ENCODE measurements at places on chromosomes 7 and 10.

DNA sequence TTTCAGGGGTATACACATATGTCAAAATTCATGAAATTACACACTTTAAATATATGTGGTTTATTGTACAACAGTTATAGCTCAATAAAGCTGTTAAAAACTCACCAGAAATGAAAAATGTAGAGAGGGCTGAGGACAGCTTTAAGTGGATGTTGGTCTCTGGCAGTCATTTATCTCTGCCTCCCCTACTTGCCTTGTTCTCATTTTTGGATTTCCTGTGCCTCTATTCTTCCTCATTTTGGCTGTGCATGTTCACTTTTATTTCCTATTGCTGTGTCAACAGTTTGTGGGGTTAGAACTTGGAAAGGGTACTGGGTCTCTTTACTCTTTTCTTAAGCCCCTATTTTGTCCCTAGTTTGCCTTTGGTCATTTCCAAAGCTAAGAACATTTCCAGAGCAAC, 18.6 kb upstream of the MEST start:
- DNase-seq, result no peak

GRCh38 chr7:43572516-43573049, 10.3 kb upstream of the STK17A start:
- no peak for DNase-seq

DNA sequence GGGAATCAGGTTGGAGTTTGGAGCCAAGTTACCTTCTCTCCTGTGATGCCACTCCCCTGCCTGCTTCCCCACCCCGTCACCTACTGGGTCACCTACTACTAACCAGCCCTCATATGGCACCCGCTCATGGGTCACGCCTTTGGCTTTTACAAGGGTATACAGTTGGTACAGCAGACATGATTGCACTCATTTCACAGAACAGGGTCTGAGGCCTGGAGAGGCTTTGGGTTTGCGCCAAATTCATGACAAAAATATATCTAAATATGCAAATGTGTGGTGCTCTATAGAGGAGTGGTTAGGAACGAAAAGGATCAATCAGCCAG, 10.7 kb downstream of the CRYGN start:
- no peak for DNase-seq

- no peak for DNase-seq
Observed at GRCh38 chr7:141874787-141875186, 33.5 kb upstream of the PRSS37 start.

DNA sequence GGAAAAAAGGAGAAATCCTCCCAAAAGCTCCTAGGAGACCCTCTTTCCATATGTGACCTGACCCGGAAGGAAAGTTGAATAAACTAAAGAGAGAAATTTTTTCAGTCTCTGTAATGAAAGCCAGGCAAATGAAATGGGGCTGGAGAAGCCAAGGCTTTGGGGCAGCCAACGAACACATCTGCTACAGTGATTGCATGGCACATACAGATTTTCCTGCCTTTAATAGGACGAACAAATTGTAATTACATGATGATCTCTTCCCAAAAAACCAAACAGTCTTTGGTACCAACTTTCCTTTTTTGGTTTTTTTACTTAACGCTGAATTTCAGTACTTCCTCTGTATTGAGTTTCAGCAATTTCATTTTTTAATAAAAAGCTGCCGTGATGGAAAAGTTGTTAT, 23.5 kb upstream of the PTN start:
- no peak for DNase-seq

DNA sequence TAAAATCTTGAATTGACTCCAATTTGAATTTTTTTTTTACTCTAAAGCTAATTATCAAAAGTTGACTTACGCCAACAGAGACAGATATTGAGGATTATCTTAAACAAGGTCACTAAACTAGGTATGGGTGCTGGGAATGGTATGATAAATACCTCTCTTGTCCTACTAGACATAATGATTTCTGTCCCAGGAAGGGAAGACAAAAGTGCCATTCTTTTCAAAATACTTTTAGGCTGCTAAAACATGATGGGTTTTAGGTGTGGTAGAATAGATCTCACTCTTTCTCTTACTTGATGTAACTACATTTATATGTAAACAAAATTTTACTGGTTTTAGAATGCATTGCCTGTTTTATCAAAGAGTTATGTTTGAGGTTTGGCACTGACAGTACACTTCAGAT, 15.1 kb downstream of the TMEM60 start:
- DNase-seq, result no peak

- no peak for DNase-seq
Observed at GRCh38 chr10:14859775-14860174, 18.9 kb upstream of the SUV39H2 start.

- DNase-seq, result no peak
Observed at GRCh38 chr7:83301416-83301815, 138.7 kb upstream of the PCLO start.

- no peak for DNase-seq
Observed at GRCh38 chr10:86757113-86757972, 924 bp downstream of the BMPR1A start.

DNA sequence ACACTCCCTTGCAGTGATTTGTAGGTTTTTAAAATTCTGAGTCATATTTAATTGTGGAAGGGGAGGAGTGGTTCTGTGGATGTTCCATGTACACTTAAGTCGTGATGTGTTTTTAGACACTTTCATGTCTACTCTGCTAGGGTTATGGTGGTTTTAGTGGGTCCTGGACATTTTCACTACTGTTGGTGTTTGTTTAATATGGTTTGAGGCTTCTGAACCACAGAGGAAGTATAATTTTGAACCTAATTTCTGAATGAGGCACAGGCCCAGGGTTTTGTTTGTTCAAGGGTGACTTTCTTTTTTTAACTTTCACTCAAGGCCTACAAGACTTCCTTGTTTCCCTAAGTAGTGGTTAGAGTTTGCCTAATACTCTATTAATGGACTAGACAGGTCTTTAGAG, 13.3 kb downstream of the SLC26A5 start:
- no peak for DNase-seq

GRCh38 chr10:94105226-94105625, 111.5 kb downstream of the PLCE1 start:
- no peak for DNase-seq

DNA sequence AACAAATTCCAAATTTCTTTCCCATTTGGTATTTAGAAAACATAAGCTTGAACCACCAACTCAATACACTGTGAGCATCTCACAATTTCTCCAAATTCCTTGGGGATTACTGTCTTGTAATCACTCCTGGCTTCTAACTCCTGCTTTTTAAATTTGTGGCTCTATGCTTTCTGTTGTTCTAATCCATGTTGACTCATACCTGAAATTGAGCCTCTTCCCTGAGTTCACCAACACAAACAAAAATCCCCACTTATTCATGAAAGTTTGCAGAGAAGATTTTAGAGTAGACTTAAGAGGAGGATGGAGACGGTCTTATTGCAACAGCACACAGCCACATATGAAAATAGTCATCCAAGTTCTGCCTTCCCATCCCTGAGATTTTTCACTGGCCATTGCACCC, 252.5 kb downstream of the PTEN start:
- no peak for DNase-seq

GRCh38 chr10:114642729-114643128, 15.3 kb downstream of the ABLIM1 start:
- DNase-seq, result no peak

- no peak for DNase-seq
Observed at GRCh38 chr7:25855854-25856782, 295.9 kb upstream of the NFE2L3 start.

GRCh38 chr10:102090772-102091171, 25.6 kb downstream of the HPS6 start:
- DNase-seq, result no peak

DNA sequence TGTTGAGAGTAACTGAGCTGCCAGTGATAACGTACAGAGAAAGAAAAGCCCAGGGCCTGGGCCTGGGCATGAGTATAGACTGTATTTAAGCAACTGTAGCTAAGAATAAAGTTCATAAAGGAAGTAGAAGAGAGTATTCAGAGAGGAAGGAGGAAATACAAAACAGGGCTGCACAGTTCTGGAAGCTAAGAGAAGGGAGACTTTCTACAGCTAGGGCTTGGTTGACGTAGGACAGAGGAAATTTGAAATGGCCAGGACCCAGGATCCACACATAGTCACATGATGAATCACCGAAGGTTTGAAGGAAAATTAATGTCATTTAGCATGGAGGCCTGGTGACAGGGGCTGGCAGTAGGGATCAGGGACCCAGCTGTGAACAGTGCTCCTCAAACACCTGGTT, 66.7 kb downstream of the ARL4A start:
- no peak for DNase-seq

- no peak for DNase-seq
Observed at GRCh38 chr10:112959207-112959838, 9.3 kb downstream of the TCF7L2 start.

DNA sequence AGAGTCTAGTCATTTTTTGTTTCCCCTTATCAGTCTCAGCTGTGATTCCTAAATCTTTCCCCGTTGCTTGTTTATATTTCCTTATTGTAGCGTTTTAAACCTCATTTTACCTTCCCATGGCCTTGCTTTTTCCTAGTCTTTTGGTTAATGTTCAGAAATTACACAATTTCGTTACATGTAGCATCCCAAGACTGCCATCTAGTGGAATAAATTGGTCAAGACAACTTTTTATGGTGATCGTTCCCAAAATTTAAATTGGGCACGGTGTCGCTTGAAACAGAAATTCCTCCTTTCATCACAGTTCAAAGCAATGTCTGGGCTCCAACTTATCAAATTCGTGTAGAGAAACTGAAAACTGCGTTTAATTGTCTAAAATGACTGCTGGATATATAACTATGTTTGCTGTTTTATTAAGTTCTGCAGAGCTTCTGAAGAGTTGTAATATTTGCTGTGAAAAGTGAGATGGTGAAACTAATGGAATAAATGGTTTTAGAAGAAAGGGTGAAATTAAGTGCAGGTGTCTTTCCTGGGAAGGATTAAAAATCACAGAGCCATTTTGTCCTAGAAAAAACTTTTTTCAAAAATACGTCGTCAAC, 370.2 kb downstream of the PHF14 start:
- no peak for DNase-seq

- DNase-seq, result no peak
Observed at GRCh38 chr10:129954492-129955315, 9.4 kb downstream of the EBF3 start.

DNA sequence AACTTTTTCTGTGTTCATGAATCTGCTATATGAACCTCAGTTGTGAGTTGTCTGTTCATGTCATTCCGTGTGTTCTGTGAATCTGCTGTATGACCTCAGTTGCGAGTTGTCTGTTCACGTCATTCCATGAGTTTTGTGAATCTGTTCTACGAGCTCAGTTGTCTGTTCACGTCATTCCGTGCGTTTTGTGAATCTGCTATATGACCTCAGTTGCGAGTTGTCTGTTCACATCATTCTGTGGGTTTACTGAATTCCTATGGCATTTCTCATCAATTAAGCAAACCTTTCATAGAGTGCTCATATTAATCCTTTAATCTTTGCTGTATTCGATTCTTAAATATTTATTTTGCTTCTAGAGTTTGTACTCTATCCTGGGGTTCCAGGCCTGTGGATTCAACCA, 150.6 kb downstream of the DIP2C start:
- DNase-seq, result no peak

- no peak for DNase-seq
Observed at GRCh38 chr10:63866747-63867140, 345.5 kb downstream of the REEP3 start.

- DNase-seq, result no peak
Observed at GRCh38 chr10:3484306-3485056, 300.5 kb downstream of the KLF6 start.

GRCh38 chr7:147803151-147803550, 787.4 kb upstream of the C7orf33 start:
- DNase-seq, result no peak

DNA sequence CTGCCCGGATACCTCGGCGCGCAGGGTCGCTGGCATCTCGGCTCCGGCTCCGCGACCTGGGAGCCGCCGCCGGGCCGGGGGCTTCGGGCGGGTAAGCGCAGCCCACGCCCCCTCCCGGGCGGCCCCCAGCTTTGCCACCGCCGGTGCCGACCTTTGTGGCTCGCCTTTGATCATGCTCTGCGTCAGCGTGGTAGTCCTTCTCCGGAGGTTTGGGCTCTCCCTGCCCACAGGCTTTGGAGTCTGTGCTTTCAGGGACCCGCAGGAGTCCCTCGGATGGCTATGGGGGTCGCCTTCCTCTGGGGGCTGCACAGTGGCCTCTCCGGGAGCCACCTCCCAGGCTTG, 7.3 kb downstream of the ATP6V1F start:
- no peak for DNase-seq

- DNase-seq, result no peak
Observed at GRCh38 chr7:2566348-2566889, 7.6 kb downstream of the IQCE start.

DNA sequence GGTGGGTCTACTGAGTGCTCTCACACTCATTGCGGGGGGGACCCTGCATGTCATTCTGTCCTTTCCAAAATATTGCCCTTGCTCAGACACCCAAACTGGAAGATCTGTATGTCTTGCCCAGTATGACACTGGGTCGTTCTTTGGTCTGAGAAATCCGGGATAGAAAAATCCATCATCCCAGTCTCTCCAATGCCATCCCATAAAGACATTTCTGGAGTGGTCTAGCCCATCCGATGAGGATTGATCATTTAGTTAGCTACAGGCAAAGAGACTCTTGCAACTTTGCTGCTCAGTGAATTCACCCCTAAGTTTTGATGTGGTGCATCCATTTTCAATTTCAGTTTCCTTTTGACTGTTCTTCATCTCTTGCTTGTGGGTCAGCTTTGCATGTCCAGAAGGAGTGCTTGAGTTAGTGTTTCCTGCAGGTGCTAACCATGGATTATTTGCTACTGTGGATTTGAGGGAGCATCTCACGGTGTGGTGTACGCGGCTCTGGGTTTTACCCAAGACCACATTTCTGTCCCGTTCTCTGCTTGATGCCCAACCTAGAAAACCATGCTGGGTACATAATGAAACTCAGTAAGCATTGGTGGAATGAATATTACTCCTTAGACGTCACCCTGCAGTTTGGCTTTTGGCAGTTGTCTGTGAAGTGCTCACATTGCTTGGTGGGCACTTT, 247.0 kb upstream of the MKI67 start:
- no peak for DNase-seq

GRCh38 chr7:101995121-101995520, 177.7 kb downstream of the CUX1 start:
- DNase-seq, result no peak

GRCh38 chr10:1420661-1421362, 316.5 kb downstream of the ADARB2 start:
- DNase-seq, result peak; percentile 5

GRCh38 chr7:1045069-1046063, 1.0 kb downstream of the GPR146 start:
- DNase-seq, result no peak

DNA sequence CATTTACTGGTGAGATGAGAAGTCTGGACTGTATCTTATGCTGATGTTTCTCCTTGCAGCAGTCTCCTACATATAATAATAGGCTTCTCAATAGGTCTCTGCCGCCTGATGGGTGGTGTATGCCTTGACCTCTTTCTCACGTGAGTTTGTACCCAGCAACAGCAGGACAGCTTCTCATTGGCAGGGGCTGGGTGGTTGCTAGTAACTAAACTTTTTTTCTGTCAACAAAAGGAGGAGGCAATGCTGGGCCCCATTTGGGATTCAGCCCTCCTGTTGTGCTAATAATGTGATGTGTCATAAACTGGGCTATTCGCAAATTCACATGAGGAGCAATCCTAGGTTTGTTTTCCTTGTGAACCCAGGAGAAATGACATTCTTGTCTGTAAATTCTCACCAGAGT, 533.6 kb downstream of the GATA3 start:
- DNase-seq, result no peak
